ENCODE measurements at places on chromosomes 7 and 10.

DNA sequence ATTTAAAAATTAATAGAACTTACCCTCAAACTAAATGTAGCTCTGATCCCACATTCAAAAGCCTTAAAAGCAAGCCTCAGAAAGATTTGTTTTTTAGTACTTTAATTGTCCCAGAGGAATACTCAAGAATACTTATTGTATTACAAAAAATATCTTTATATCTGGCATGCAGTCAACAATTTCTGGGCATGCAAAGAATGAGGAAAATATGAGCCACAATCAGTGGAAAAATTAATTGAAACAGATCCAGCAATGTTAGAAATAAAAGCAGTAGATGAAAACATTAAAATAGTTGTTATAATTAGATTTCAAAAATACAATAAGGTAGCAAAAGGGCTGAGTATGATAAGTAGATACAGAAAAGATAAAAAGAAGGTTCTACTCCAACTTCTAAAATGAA lies 154.7 kb downstream of the PON1 start:
- no peak for DNase-seq

GRCh38 chr7:7695111-7695817 lies 23.1 kb downstream of the RPA3 start:
- no peak for DNase-seq

GRCh38 chr7:117279931-117280557 lies 42.8 kb downstream of the WNT2 start:
- DNase-seq = no peak

- DNase-seq = no peak
Measured at GRCh38 chr7:2735744-2736143, 47.7 kb downstream of the AMZ1 start.

DNA sequence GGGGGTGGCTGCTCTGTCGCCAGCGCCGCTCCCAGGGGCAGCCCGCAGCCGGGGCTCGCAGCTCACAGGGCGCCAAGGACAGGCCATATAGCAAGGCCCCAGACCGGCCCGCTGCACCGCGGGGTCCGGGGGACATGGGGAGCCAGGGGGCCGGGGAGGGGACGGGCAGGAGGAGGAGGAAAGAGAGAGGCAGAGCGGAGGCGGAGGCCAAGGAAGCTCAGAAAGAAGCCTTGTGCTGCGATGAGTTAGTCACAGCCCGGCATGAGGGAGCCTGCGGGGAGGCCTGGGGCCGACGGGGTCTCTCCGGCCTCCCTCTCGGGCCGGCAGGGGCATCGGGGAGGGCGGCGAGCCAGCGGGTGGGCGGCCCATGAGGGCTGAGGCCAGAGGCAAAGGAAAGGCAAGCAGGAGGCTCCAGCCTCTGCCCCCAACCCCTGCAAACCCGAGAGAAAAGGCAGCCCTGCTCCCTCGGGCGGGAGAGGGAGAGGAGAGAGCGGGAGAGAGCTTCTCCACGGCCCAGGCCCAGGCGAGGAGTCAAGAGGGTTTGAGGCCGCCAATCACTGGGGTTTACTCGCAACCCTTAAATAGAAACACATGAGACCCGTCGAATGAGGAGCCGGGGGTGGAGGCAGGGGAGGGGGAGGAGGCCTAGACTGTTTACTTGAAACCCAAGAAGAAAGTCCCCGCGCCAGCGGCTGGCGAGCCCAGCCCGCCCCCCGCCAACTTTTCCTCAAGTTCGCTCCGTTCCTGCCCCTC lies 167.9 kb downstream of the NEURL1 start:
- DNase-seq = peak; percentile 81

GRCh38 chr10:104492329-104492940 lies 138.8 kb downstream of the CFAP58 start:
- DNase-seq = no peak

GRCh38 chr7:7956531-7957128 lies 12.0 kb upstream of the GLCCI1 start:
- no peak for DNase-seq

DNA sequence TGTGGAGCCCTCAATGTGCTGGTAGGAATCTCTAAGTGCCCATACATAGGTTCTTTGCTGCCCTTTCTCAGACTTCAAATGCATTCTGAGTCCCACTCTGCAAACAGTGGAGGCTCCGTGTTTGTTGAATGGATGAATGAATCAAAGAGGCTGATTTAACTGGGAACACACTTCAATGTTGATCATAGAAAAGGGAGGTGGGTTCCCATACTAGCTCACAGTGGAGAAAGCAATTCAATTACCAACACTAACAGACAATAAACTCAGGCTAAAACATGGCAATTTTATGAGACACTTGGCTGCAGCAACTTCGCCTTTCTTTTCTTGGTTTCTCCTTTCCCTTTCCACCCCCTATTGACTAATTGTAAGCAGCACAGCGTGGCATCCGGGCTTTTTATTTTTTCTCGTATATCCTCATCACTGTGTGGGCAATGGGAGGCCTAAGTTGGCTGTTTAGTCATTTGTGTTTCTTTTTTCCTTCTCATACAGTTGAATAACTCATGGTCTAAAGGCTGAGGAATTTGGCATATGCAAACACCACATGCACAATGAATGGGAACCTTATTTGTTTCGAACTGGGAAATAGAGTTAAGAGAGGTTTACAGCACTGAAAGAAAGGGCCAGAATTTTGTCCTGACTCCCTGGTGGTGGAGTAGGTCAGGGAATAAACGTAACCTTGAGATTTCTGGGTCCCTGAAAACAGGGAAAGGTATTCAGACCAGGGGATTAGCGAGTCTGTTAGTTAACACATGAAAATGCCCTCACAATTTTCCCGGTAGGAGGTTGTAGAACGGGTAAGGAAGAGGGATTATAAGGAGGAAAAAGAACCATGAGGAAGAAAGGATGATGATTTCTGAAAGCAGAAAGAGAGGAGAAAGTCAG lies 858.5 kb downstream of the KCNMA1 start:
- no peak for DNase-seq

DNA sequence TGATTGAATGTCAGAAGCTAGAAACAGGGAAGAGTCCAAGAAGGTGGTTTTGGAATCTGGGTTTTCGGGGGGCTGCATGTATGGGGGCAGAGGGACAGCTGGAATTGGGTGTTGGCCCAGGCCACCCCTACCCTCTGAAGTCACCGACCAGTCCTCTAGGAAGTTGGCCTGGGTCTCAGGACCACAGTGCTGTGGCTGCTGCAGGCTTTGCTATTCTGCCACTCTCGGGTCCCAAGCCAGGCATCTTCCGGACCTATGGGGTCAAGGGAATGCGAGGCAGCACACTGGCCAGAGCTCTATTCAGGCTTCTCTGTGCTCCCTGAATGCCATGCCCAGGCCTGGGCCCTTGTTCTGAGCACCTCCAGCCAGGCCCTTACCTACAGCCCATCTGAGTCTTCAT lies 13.2 kb downstream of the FGF8 start:
- DNase-seq = no peak

GRCh38 chr7:22907805-22908204 lies 85.2 kb upstream of the TOMM7 start:
- no peak for DNase-seq

DNA sequence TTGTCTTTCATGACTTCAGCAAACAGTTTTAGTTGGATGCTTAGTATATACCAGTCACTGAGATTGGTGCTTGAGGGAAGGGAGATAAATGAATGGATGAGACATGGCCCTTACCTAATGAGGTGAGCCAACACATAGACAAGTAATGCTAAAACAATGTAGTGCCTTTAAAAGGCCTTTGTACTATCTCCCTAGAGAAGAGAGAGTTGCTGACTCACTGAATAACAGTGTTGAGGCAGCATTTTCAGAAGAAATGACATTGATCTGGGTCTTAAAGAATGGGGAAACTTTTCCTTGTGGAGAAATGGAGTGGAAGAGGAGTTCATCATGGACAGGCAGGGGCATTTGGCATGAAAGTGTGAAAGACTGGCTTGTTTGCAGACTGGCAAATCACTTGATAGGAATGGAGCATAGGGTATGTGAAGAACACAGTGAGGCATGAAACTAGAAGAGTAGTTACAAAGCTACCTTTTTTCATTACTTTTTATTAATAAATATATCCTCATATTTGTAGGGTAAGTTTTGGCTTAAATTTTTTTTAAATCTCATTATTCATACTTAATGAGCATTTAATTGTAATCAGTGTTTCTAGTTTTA lies 91.2 kb downstream of the KAT6B start:
- no peak for DNase-seq

DNA sequence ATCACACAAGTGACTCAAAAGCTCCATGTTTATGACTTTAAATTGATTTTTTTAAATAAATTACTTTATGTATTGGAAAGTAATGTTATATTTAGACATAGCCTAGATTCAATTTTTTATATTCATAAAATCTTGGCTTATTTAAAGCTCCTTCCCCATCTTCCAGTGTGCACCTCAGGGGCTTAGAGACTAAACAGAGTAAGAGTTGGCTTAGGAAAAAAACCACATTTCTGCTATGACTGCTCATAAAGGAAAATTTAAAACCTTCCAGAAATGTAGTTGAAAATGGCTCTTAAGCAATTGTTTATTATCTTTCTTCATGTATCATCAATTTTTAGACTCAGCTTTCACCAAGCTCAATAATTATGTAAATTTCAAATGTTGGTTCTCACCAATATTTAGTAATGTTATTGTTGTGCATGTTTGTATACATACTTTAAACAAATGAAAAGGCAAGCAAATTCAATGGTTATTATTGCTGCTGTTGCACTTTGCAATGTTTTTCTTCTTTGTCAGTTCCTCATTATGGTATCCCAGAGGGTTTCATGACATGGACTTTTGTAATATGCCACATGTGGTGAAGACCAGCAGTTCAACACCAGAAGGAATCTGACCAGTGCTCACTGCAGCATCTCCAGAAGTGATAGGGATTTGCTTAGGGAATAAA lies 700.1 kb upstream of the ANKRD30A start:
- DNase-seq = no peak

GRCh38 chr10:68284062-68285001 lies 47.5 kb upstream of the HNRNPH3 start:
- DNase-seq = no peak

GRCh38 chr7:135160098-135160857 lies 10.2 kb downstream of the CYREN start:
- DNase-seq = peak; percentile 57

- DNase-seq = no peak
Measured at GRCh38 chr10:117360994-117361667, 14.1 kb downstream of the PDZD8 start.

DNA sequence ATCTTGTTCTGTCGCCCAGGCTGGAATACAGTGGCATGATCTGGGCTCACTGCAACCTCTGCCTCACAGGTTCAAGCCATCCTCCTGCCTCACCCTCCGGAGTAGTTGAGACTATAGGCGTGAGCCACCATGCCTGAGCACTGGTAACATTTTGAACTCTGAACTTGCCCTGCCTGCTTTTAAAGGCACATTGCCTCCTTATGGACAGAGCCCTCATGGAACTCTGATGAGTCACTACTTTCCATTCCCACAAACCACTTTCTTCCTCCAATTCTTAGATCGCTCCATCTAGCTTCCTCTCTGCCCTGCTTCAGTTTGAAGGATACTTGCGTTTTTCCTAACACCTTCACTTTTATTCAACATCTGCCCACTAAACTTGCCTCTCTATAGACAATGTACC lies 38.1 kb downstream of the PRPS1L1 start:
- DNase-seq = no peak

DNA sequence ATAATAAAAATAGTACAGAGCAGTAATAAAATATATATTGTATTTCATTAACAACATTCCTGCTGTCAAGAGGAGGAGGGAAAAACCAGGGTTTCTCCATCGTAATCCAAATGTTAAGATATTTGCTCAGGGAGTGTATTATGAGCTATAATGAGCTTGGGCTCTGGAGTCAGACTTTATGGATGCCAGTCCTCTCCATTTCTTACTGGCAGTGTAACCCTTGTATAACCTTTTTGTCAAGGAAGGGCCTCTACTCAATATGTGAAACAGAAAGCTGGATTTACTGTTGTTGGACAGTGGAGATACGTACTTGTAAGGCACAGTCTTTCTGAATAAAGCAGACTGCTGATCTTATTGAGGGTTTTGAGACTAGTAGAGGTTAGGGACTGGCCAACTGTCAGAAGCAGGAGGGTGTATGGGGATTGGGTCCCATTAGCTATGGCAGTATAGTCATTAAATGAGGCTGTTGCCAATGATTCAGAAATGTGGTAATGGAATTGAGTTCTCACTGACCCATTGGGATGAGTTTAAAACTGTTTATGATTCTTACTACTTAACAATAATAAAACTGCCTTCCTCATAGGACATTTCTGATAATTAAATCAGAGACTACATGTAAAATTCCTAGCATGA lies 56.5 kb downstream of the ZNF277 start:
- no peak for DNase-seq

- DNase-seq = peak; percentile 95
Measured at GRCh38 chr10:17229967-17230682, 2.1 kb downstream of the VIM start.

- no peak for DNase-seq
Measured at GRCh38 chr7:47039089-47039648, 542.7 kb downstream of the TNS3 start.
